ENCODE measurements at places on chromosomes 7 and 10. TPM values are rescaled to one million over a fixed set of nuclear protein-coding genes. Genes with fewer than 3 reads are reported as not detected.

DNA sequence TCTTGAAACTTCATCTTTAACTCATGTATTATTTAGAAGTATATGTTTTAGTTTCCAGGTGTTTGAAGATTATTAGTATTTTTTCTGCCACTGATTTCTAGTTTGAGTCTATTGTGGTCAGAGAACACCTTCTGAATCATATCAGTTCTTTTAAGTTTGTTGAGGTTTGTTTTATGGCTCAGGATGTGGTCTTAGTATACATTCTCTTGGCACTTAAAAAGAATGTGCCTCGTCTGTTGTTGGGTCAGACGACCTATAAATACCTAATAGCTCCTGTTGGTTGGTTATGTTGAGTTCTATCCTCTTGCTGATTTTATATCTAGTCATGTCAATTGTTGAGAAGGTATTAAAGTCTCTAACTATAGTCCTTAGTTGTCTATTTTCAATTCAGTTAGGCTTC, 15.9 kb downstream of the TDRD1 start:
- H3K27ac ChIP-seq, result no peak overlapping the region
- H3K27me3 ChIP-seq, result no peaks in the 10 kb centered on the region
- no peak for DNase-seq
- H3K4me3 ChIP-seq, result no peak overlapping the region
- H3K4me1 ChIP-seq, result no peaks in the 10 kb centered on the region

DNA sequence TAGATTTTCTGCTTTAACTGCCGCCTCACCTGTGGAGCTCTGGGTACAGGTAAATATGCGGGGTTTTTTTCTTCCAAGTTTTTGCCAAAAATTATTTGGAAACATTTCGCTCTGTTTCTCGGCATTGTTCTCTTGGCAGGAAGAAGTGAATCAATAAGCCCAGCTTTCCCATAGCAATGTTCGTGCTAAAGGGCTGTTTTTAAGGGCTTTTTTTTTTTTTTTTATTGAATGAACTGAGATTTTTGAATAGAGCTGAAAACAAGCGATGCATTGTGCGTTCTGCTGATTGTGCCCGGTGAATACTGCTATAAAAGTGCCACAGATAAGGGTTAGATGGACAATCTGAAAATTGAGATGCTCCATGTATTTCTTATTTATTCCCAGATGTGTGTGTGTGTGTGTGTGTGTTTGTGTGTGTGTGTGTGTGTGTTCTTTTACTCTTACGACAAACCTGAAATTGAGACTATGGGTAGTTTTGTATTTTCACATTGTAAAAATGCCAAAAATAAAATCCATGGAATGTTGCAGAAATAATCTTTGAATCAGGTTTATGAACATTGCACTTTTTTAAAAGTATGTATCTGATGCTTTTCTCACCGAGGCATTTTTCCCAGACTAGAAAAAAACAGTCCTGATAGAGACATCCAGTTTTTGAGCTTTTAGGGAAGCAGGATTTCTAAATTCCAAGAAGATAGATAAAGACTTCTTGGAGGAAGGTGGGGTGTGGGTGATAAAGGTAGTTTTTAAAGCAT, 30.5 kb downstream of the KIAA1217 start:
- no peaks in the 10 kb centered on the region for H3K36me3 ChIP-seq
- peaks cover 9% of the 10 kb centered on the region for H3K4me1 ChIP-seq
- DNase-seq, result no peak

GRCh38 chr7:94431619-94432280, 37.1 kb downstream of the COL1A2 start:
- no peaks in the 10 kb centered on the region for H3K27me3 ChIP-seq
- no peaks in the 10 kb centered on the region for H3K4me1 ChIP-seq
- H3K27ac ChIP-seq, result no peak overlapping the region
- H3K4me3 ChIP-seq, result no peak overlapping the region

DNA sequence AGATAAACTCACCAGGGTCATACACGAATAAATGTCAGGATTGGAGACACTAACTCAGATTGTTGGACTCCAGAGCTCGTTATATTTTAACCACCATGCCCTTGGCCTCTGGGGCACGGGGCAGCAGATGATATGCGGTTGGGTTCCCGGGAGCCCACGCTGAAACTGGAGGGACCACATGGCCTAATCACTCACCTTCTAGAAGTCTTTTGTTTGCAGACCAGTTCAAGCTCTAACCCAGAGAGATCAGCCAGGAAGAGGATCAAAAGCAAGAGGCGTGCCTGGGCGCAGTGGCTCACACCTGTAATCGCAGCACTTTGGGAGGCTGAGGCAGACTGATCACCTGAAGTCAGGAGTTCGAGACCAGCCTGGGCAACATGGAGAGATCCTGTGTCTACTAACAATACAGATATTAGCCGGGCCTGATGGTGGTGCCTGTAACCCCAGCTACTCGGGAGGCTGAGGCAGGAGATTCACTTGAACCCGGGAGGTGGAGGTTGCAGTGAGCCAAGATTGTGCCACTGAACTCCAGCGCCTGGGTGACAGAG, 42.6 kb upstream of the ECHDC3 start:
- DNase-seq, result no peak
- H3K4me3 ChIP-seq, result no peak overlapping the region
- H3K4me1 ChIP-seq, result no peaks in the 10 kb centered on the region
- H3K27ac ChIP-seq, result no peak overlapping the region

The CAPZA2 gene
- 234 TPM for total RNA-seq

The AQP1 gene
- total RNA-seq, result 114 TPM

The FRMPD2 gene
- total RNA-seq, result not detected

The NOD1 gene
- 6.4 TPM for total RNA-seq
